ENCODE measurements at places on chromosomes 6 and 20.

- DNase-seq, result no peak
Measured at GRCh38 chr20:62132421-62132820, 10.1 kb downstream of the LSM14B start.

DNA sequence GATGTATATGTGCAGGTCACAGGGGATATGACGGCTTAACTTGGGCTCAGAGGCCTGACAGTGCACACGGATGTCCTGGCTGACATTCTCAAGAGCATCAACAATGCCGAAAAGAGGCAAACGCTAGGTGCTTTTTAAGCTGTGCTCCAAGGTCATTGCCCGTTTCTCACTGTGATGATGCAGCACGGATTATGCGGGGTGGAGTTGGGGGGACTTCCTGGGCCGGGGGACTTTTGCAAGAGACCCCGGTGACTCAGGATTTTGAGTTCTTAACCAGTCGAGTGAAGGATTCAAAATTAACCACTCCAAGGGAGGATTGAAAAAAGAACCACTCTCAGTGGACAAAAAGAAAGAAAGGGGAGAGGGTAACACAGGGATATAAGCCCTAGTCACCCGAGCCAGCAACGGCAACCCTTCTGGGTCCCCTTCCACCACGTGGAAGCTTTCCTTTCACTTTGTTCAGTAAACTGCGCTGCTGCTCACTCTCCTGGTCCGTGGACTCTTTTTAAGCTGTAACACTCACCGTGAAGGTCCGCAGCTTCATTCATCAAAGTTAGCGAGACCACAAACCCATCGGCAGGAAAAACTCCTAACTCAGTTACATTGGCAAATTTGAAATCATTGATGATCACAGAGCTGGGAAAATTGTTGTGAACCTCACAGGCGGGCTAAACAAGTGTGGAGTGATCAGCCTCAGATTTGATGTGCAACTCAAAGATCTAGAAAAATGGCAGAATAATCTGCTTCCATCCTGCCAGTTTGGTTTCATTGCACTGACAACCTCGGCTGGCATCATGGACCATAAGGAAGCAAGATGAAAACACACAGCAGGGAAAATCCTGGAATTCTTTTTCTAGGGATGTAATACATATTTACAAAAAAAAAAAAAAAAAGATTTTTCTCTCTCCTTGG is 199.3 kb downstream of the ARID1B start:
- no peak for DNase-seq

- no peak for DNase-seq
Measured at GRCh38 chr6:88105741-88106340, 58.2 kb downstream of the SPACA1 start.

- no peak for DNase-seq
Measured at GRCh38 chr6:35173044-35173426, 31.9 kb upstream of the TCP11 start.

GRCh38 chr20:38296433-38296832 is 7.5 kb upstream of the BPI start:
- DNase-seq, result no peak

GRCh38 chr6:111199935-111200334 is 112.6 kb downstream of the SLC16A10 start:
- DNase-seq, result no peak

DNA sequence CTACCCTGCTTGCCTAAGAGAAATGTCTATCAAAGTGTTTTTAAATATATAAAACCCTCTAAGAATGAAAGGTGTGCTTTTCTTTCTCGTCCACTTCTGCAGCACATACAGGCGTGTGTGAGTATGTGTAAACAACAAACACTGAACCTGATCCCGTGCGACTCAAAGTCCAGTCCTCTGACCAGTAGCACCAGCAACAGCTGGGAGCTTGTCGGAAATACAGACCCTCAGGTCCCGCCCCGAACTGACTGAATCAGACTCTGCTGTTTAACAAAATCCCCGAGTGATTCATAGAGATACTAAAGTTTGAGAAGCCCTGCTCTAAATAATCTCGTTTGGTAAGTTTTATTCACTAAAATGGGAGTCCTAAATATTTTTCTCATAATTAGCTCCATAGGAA is 208.0 kb upstream of the KCNQ5 start:
- DNase-seq, result no peak

DNA sequence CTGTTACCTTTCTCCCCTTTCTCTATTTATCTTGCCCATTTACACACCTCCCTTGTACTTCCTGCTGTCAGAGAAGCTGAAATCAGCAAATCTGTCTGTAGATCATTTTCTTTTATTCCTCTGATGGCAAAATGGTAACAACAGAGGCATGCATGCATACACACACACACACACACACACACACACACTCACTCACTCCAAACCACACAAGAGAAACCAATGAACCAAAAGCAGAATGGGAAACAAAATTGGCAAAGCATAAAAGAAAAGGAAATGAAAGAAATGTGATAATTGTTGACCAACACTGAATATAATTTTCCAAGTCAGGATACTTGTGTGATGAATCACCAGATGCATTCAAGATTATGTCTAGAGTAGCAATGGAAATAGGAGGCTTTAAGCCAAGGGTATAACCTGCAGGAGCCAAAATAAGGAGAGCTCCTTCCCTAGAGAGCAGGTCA is 172.4 kb downstream of the PLCB4 start:
- DNase-seq, result no peak

GRCh38 chr6:128438393-128438792 is 82.0 kb downstream of the PTPRK start:
- no peak for DNase-seq

- no peak for DNase-seq
Measured at GRCh38 chr20:10501402-10501801, 66.3 kb downstream of the SLX4IP start.

- DNase-seq, result no peak
Measured at GRCh38 chr20:53763707-53764414, 170.2 kb upstream of the ZNF217 start.

GRCh38 chr6:52392944-52393343 is 27.2 kb upstream of the EFHC1 start:
- DNase-seq, result no peak

DNA sequence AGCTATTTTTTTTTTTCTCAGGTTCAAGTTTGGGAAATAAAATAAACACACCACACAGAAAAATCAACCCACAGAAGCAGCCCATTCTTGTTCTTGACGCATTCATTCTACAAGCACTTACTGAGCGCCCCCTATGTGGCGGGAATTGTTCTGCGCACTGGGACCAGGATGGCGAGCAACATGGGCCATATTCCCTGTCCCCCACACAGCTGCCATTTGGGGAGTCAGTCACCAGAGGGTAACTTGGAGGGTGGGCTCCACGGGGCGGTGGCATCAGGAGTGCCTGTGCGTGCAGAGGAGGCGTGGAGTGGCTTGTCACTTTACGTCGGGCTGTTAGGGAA is 185.0 kb upstream of the PDE10A start:
- no peak for DNase-seq

DNA sequence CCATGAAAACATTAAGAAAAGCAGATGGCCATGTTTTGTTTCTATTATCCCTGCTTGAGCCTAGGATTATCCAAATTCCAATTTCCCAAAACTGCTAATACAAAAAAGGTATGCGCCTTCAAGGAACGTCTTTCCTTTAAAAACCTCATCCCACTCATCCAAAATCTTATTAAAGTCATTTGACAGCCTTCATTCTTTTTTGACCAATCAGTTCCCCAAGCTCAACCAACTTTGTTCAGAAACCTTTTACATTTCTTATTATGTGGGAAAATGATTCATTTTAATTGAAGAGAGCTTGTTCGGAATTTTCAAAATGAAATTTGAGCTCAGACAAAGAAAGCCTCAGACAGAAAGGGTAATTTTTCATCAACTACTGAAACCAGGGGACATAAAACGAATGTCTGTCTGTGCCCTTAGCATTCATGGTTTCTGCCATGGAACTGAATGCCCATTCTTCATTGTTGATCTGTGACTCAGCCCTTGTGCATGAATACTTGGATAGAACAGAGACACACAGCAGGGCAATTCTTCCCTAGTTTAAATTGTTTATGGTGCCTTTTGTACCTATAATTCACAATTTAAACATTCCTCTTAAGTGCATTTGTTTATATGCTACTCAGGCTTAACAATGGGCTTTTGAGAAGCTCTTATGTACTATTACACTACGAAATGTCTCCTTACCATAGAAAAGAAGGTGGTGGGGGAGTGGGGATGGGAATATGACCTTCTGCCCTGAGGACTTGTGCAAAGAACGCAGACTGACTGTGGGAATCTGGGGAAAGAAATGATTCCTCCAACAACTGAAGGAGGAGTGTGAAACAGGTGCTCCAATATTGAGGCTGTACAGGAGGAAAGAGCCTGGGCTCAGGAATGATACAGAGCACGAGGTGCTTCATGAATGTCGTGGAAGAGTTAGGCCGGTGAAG is 49.8 kb upstream of the ERVFRD-1 start:
- no peak for DNase-seq

DNA sequence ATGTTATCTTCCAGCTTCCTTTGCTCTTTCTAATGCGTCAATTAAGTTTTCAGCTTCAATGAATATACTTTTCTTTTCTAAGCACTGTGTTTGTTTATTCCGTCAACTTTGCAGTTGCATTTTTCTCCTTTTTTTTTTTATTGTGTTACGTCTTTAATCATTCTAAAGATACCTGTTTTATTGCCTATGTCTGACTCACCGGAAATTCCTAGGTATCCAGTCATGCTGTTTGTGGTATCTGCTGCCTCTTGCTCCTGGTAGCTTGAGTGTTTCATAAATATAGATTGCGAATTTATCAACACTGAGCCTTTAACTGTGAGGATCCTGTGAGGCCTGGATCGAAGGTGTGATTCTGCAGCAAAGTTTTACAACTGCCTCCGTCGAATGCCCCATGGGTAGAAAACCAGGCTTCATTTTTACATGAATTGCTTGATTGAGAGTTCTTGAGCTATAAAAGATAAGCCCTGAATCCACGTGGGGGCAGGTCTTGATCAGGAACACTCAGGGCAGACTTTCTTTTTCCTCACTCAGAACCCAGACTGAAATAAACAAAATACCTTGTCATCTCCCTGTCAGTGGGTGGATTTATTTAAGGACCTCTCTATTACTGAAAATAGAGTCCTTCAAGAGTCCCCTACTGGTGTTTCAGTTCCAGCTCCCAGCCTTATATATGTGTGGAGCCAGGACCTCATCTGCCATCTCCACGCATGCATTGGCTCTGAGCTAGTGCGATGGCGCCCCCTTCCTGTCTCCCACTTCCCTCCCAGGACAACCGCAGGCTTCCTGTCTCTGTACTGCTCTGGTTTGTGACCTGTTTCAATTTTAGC is 60.1 kb upstream of the LRRC1 start:
- no peak for DNase-seq

DNA sequence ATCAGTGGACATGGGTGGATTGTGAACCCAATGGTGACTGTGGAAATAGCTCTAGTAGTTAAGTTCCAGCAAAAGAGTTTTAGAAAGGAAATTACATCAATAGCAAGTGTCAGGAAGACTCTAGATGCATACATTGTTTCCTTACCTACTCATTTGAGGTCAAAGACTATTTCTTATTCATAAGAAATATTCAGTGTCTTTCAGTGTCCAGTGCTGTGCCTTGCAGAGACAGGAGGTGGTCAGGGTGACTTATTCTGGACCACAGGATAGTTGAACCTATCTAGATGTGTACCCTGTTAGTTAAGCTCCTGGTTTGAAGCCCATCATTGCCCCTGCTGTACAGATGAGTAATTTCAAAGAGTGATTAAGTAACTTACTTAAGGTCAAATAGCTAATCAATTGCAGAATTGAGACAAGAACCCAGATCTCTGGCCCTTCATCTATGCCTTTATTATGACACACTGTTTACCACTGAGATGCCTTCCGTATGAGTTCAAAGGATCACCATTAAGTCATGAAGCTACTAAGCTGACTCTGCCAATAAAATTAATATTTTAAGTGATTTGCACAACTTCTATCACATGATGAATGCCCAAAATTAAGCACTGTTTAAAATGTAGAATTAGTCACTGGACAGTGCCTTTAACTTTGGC is 136.1 kb downstream of the PDSS2 start:
- no peak for DNase-seq

DNA sequence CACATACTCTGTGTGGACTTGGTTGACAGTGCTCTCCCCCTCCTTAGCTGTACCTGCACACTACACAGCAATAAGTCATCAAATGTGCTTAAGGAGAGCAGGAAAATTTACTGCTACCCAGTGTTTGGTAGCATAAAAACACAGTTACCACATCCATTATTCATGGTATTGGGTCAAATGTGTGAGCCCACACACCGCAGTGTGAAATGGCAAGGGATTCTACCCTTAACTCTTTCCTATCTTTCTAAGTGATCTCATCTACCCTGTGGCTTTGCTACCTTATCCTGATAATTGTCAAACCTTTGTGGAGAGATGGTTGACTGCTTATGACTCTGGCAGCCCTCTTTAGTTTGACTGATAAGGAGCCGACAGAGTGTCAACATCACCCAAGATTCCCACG is 47.6 kb downstream of the STX11 start:
- no peak for DNase-seq

DNA sequence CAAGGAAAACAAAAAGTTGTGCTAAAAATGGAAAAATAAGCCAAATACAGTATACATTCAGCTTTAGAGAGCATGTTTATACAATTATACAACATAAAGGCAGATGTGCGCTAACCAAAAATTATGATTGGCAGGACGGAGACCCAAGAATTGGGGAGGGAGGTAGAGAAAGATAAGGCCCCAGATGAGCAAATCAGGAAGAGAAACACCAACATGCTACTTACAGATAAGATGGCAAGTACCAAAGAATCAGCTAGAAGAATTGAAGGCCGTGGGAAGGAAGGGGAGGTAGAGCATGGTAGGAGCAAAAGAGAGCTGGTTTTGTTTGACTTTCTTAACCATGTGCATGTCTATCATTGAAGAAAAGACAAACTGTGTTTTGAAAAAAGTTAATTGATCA is 45.4 kb downstream of the PRND start:
- DNase-seq, result no peak

DNA sequence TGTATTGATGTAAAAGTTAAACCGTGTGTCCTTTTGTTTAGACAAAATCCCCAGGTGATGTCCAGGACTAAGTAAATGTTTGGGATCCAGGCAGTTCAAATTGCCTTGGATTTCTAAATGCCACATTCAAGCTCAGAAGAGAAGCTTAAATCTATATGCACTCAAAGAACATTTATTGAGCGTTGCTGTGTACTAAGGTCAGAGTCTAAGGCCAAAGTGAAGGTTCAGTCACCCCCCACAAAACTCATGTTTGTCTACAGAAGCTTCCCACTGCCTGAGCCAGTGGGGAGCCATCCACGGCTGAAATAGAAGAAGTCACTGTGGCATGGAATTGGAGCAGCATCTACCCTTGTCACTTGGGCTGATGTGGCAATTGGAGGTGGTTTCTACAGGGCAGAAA is 70.7 kb upstream of the INSM1 start:
- DNase-seq, result no peak

GRCh38 chr6:170361335-170361734 is 54.8 kb downstream of the FAM120B start:
- DNase-seq, result no peak

DNA sequence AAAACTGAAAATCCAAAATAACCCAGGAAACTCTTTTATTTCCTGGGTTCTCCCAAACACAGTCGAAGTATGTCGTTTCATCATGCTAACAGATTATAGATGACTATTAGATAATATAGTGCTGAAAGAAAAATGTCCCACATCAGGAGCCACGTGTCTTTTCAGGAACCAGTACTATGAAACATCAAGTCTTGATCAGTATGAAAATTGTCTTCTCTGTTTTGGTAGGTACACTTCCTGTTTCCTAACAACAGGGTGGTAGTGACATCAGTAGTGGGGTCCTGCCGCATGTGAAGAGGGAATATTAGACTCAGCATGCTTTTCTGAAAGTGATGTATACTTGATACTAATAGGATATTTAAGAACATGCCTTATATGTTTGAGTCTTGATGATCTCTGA is 136.7 kb downstream of the HIVEP1 start:
- DNase-seq, result no peak
